Head of caudate nucleus (tissue), 42 donors: ENCODE measurements at places on chromosomes 5 and 9.
A peak's percentile ranks its signal among the peaks of the same experiment; 100 is the strongest.

GRCh38 chr9:18061332-18061731 is 412.6 kb upstream of the ADAMTSL1 start:
- no peak for DNase-seq

GRCh38 chr5:98847054-98847453 is 73.6 kb downstream of the RGMB start:
- DNase-seq: no peak

- DNase-seq: no peak
Observed at GRCh38 chr5:39578887-39579497, 154.2 kb upstream of the DAB2 start.

DNA sequence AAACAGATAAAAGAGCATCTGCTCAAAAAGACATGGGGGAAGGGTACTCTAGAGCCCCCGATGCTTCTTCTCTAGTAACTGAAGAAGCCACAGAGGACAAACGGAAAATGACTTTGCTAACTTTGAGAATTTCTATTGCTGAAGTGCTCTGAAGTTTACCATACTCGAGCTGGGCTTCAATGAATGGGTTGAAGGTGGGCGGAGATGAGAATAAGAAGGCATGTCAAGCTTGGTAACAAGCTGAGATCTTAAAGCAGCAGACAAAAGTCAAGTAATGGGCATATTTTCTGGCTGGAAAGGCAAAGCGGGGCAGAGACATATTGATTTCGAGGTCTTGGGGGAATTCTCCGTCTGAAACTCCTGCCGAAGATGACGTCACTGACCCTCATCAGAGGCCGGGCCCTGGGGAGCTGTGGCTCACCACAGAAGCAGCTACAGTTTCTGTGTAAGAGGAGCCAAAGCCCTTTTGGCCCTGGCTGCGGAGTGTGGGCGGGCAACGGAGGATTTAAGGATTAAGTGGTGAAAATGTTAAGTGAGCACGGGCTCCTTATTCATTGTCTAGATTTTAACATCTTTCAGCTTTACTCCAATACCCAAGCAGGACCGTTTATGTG is 115.8 kb upstream of the SLIT3 start:
- no peak for DNase-seq

GRCh38 chr5:141778206-141778605 is 96.2 kb upstream of the ARAP3 start:
- DNase-seq: no peak

DNA sequence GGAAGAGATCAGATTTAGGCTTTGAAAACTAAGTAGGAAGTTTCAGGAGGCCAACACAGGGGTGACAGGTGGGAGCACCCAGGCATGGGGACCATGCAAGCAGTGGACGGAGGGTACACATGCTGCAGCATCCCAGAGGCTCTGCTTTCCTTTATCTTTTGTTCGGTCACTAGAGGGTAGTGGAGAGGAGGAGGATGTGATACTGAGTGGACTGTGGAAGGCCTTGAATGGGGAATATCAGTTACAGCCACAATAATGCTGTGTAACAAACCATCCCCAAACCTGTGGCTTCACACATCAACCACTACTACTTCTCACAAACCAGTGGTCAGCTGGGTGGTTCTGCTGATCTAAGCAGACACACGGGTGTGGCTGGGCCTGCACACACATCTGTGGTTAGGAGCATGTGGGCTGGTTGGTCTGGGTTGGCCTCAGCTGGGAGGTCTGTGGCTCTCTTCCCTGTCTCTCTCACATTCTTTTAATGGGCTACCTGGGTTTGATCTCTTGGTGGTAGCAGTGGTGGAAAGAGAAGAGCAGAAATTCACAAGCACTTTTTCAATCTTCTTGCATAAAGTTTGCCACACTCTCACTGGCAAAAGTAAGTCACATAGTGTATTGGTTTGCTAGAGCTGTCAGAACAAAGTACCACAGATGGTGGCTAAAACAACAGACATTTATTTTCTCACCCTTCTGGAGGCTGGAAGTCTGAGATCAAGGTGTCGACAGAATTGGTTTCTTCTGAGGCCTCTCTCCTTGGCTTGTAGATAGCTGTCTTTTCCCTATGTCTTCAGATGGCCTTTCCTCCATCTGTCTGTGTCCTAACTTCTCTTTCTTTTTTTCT is 238.7 kb downstream of the AGTPBP1 start:
- peak; percentile 17 for DNase-seq

- DNase-seq: no peak
Observed at GRCh38 chr5:150052956-150053712, 33.2 kb downstream of the CSF1R start.

GRCh38 chr9:96061293-96061987 is 185.9 kb downstream of the ERCC6L2 start:
- DNase-seq: peak; percentile 64

DNA sequence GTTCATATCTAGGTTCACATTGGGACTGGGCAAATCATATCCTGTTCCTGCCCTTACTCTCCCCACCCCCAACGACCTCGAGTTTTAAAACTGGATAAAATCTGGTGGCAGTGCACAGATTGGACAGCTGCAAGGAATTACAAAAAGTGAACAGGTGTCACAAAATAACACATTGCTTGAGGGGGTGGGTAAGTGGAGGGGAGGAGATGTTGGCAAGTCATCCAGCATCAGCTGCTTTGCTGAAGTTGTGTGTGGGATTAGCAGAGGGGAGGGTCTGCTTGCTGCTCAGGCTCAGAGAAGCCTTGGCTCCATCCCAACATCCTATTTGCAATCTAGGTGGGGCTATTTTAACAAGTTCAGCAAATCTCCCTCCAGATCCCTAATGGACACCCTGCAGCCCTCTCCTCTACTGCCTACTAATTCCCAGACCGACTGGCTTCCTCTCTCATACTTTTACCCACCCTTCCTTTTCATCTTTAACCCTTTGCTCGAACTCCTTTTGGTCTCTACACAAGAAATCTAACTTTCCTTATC is 39.8 kb upstream of the SLC24A2 start:
- DNase-seq: no peak

GRCh38 chr9:14530366-14530765 is 162.9 kb downstream of the ZDHHC21 start:
- no peak for DNase-seq

DNA sequence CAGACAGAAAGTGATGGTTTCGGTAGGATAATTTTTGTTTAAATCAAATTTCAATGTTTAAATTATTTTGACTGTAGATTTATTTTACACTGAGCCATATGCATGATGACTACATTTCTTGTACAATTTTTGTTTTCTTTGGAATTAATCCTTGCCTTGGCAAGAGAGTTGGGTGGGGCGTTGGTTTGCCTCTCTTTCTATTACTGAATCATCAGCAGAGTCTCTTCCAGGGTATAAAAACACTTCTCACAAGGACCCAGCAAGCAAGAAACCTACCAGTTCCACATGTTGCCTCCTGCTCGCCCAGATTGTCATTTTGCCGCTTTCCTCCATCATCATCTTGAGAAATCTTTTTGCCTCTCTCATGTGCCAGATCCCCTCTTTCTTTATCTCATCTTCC is 455.0 kb upstream of the DMAC1 start:
- DNase-seq: no peak

- peak; percentile 18 for DNase-seq
Observed at GRCh38 chr9:119500072-119500771, 131.0 kb upstream of the BRINP1 start.

- DNase-seq: no peak
Observed at GRCh38 chr5:4646715-4647375, 493.3 kb upstream of the ADAMTS16 start.

DNA sequence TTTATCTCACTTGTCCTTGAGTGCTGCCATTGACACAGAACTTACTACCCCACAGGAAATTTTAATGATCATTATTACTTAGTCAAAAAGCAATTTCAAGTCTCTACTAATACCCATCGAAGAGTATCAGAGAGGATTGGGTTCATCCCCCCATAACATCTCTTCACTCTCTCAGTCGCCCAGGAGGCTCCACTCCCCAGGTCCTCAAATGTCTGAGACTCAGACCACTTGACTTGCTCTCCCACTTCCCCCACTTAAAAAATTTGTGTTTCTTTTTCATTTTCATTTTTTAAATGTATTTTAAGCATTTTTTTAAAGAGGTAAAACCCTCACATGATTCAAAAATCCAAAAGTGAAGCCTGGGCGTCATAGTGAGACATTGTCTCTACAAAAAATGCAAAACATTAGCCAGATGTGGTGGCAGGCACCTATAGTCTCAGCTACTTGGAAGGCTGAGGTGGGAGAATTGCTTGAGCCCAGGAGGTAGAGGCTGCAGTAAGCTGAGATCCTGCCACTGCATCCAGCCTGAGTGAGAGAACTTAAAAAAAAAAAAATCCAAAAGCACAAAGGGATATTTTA is 56.8 kb upstream of the TRAF1 start:
- DNase-seq: no peak

- no peak for DNase-seq
Observed at GRCh38 chr9:105121861-105122430, 122.5 kb upstream of the SLC44A1 start.

- no peak for DNase-seq
Observed at GRCh38 chr5:54743997-54744788, 226.6 kb downstream of the SNX18 start.

DNA sequence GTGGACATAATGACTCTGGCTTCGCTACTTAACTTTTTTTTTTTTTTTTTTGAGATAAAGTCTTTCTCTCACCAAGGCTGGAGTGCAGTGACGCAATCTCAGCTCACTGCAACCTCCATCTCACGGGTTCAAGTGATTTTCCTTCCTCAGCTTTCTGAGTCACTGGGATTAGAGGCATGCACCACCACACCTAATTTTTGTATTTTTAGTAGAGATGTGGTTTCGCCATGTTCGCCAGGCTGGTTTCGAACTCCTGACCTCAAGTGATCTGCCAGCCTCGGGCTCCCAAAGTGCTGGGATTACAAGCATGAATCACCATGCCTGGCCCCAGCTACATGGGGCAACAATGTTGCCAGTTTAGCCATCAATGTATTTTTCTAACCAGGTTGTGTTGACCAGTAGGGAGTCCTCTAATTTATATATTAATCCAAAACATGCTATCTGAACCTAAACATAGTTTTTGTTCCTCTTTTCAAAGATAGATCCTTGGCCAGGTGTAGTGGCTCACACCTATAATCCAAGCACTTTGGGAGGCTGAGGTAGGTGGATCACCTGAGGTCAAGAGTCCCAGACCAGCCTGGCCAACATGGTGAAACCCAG is 120.3 kb upstream of the LHFPL2 start:
- no peak for DNase-seq

DNA sequence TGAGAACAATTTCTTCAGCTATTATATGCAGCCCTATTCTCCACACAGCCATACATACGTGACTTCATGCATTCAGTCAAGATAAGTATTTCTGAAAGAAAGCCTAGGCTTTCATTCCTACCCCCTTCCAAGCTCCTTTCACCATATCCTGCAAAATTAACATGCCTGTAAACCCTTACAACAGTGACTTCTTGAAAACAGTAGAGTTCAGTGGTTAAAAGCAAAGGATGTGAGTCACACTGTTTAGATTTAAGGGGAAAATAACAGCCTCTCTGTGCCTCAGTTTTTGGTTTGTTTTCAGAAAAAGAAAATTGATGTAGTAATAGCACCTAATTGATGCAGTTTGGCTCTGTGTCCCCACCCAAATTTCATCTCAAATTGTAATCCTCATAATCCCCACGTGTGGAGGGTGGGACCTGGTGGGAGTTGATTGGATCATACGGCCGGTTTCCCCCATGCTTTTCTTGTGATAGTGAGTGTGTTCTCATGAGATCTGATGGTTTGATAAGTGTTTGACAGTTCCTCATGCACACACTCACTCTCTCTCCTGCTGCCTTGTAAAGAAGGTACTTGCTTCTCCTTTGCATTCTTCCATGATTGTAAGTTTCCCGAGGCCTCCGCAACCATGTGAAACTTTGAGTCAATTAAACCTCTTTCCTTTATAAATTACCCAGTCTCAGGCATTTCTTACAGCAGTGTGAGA is 264.8 kb downstream of the CETN3 start:
- DNase-seq: no peak

GRCh38 chr5:164296603-164297080 is 791.2 kb downstream of the MAT2B start:
- no peak for DNase-seq

- no peak for DNase-seq
Observed at GRCh38 chr9:127983847-127984289, 3.1 kb upstream of the EEIG1 start.

DNA sequence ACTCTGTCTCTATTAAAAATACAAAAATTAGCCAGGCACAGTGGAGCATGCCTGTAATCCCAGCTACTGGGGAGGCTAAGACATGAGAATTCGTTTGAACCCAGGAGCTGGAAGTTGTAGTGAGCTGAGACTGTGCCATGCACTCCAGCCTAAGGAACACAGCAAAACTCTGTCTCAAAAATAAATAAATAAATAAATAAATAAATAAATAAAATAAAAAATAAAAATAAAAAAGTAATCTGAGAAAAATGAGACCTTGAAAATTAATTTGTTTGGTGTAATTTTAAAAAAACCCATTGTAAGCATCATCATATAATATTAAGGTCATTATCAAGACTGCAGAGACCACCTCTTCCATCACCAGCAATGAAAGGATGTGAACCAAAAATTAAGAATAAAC is 997.1 kb downstream of the CDH18 start:
- DNase-seq: no peak

- no peak for DNase-seq
Observed at GRCh38 chr5:71576241-71576640, 10.9 kb upstream of the MCCC2 start.

DNA sequence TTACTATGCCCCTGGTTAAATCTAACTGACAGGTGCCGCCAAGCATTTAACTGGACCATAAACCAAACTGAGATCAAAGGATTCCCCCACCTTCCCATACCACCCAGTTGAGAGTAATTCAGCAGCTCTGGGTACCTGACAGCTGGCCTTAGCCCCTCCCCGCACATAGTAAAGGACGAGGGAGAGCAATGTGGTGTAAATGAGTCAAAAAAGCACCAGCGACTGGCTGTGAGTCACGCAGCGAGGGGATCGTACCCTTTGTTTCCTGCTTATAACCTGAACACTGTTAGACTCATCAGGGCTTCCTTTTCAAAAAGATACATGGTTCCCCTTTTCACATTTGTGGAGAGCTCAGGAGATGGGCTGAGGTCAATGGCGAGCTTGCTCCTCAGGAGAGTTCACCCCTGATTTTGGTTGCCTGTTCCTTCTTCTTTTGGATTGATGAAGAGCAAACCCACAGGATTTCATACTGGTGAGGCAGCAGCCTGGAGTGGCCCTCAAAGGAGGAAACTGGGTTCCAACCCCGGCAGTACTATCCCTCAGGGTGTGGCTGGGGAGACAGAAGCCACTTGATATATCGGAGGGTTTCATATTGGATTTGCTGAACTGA is 71.5 kb downstream of the ANKRD33B start:
- DNase-seq: peak; percentile 3

- DNase-seq: peak; percentile 66
Observed at GRCh38 chr9:100595391-100596199, 17.7 kb downstream of the CAVIN4 start.

GRCh38 chr5:134968055-134968454 is 348 bp downstream of the CATSPER3 start:
- no peak for DNase-seq
